ENCODE measurements at places on chromosomes 7 and 10.

DNA sequence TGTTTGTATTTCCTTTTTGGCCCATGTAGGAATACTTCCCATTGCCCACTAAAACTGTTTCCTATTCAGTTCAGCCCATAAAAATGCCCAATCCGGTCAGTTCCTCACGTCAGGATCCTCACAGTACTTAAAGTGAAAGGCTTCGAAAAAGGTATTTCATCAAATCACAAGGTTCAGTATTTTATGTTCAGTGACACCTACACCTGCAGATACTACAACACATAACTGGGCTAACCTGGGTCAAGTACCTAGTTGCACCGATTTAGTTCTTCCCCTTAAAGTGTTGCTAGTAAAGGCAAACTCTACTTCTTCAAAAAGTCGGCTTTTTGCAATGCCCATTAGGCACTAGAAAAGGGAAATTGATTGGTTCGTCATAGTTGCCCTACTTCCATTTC lies 1.1 kb downstream of the SNX13 start:
- no peak for DNase-seq

DNA sequence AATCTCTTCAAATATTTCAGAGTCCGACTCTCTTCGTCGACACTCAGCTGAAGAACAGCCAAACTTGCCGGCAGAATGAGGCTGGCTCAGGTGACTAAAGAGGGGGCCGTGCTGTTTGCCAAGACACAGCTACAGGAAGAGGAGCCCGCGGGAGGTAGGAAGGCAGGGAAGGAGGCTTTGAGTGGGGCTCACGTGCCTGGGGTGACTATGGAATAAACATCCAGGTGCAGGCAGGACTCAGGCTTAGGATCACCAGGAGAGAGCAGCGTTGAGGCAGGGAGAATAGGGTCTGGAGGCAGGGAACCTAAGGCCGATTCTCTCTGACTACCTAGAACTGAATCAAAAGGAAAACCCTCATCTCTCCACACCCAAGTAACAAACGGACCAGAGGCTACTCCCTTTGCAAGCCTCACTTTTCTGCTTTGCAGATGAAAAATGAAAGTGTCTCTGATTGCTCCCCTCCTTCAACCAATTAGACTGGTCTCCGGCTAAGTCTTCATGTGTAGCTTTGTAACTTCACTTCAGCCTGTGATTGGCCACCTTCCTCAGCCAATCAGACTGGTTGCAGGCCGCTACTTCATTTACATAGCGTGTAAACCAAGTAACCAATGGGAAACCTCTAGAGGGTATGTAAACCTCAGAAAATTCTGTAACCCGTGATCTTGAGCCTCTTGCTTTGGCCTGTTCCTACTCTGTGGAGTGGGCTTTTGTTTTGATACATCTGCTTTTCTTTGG lies 19.7 kb upstream of the BNIP3 start:
- no peak for DNase-seq

- no peak for DNase-seq
Observed at GRCh38 chr10:63884426-63884825, 363.2 kb downstream of the REEP3 start.

GRCh38 chr10:50927522-50928189 lies 42.2 kb upstream of the A1CF start:
- no peak for DNase-seq

DNA sequence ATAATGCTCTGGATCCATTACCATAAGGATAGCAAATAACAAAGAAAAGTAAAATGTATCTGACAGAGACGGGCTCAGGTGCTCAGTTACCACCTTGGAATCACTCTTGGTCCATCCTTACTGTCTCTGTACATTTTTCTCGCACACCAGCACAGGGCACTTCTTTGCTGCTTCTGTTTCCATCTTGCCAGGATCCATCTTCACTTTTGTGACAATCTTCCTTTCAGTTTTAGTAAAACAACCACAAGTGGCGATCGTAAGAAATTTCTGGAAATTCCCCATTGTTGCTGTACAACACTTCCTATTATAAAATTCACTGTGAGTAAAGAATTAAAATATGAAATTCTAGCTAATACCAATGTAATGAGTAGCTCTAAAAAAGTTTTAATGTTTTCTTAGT lies 695.5 kb downstream of the GRM8 start:
- DNase-seq = no peak

GRCh38 chr7:126658684-126659083 lies 594.1 kb downstream of the GRM8 start:
- no peak for DNase-seq

DNA sequence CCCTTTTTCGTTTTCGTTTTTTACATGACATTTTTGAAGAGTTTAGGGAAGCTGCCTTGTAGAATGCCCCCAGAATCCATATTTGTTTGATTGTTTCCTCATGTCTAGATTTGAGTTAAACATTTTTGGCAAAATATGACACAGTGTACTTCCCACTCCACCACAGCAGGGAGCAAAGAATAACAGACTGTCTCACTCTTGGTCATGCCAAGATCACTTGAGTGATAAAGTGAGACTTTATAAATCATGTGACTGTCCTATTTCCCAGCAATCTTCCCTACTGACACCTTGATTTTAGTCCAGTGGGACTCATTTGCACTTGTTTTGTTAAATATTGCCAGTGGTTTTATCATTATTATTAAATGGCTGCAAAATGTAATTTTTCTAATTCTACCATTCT lies 44.4 kb upstream of the USP6NL start:
- DNase-seq = no peak

DNA sequence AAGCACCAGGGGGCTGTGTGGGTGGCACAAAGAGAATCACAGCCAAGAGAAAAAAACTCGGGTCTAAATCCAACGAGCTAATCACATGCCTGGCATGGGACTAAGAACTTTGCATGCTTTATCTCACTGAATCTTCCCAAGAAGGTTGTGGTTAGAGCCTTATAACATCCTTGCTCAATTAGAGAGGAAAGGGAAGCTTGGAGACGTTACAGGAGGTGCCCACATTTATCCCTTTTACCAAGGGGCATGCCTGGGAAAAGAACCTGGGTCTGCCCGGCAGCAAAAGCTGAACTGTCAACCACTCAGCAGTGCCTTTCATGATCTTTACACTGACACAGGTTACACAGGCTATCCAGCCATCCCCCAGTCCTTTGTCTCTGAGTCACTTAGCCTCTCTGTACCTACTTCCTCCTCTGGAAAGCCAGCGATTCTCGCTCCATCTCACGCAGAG lies 190.1 kb downstream of the PRPF18 start:
- DNase-seq = no peak

GRCh38 chr7:20320322-20320721 lies 10.4 kb upstream of the ITGB8 start:
- no peak for DNase-seq

DNA sequence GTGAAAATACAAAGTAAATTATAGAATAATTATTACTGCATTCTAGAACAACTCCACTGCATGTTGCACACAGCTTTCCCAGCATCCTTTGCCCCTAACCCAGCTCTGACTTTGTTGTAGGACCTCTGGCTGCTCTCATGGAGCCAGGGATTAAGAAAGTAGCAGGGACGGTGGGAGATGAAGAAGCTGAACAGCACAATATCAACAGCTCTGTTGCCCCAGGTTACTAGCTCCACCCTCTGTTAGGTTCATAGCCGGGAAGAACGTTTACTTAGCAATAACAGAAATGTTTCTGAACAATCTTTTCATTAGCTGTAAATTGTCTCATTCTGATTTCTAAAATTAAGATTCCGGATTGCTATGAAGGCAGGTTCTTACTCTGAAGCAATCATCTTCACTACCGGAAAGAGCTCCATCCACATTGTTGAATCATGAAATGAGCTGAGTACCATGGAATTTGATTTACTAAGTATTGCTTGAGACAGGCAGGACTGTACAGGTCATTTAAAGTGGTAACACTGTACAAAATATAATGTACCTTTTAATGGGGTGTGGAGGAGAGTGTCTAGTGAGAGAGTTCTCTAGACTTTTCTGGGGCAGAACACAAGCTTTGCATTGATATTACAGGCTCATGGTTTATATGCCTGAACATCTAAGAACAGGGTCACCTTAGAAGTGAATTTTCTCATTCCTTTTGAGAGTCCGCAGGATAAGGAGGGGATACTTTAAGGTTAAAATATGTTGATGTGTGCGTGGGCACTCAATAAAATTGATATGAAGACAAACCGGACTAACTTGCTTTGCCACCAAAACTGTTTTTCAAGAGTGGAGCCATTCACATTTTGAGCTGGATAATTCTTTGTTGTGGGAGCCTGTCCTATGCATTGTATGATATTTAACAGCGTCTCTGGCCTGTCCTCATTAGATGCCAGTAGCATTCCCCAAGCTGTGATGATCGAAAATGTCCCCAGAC lies 20.8 kb upstream of the RAB18 start:
- DNase-seq = no peak

DNA sequence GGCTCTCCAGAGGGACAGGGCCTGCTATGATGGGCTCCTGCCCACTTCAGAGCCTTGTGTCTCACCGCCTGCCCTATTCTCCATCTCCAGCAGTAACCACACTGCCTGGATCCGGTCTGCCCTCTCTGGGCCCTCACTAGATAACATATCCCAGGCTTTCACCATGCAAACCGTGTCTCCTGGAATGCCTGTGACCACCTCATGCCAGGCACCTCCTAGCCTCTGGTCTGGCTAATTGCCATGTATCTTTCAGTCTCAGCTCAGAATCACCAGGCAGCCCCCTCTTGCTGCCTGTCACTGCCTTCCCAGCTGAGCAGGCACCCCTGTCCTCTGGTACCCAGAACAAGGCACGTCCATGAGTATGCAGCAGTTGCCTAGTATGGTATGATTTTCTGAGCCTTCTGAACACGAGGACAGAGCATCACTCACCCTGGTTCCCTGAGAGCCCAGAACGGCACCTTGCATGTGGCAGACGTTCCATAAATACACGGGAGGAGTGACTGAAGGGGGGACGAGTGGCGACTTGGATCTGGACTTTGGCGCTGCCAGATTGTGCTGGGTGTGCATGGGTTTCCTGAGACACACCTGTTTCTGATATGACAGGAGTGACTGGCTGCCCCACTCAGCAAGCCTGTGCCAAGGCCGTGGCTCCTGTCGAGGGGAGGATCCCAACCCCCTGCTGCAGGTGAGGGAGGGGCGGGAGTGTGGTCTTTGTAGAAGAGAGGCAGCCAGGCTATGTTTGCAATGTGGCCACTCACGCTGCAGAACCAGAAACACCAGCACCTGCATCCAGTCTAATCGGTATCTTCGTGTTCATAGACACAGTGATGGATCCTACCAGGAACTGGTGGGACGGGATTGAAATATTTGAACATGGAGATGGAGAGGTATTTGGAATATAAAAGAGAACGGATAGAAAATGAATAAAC lies 95.2 kb downstream of the VOPP1 start:
- DNase-seq = no peak

GRCh38 chr10:68208424-68209042 lies 23.4 kb downstream of the ATOH7 start:
- no peak for DNase-seq

DNA sequence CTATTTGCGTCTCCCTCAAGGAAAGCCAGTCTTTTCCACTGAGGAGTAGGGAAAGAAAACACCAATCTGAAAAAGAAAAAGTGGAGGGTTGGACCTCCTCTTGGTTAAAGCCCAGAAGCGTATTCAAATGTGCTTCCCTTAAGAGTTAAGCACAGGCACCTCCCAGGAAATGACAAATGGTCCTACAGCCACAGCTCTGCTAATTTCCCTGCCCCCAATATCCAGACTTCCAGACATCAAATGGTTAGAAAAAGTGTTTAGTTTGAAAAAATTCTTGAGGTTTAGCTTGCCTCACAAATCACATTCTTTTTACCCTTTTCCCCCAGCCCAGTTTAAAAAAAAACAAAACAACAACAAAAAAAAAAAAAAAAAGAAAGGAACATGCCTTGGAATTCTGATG lies 19.0 kb upstream of the COL1A2 start:
- no peak for DNase-seq

DNA sequence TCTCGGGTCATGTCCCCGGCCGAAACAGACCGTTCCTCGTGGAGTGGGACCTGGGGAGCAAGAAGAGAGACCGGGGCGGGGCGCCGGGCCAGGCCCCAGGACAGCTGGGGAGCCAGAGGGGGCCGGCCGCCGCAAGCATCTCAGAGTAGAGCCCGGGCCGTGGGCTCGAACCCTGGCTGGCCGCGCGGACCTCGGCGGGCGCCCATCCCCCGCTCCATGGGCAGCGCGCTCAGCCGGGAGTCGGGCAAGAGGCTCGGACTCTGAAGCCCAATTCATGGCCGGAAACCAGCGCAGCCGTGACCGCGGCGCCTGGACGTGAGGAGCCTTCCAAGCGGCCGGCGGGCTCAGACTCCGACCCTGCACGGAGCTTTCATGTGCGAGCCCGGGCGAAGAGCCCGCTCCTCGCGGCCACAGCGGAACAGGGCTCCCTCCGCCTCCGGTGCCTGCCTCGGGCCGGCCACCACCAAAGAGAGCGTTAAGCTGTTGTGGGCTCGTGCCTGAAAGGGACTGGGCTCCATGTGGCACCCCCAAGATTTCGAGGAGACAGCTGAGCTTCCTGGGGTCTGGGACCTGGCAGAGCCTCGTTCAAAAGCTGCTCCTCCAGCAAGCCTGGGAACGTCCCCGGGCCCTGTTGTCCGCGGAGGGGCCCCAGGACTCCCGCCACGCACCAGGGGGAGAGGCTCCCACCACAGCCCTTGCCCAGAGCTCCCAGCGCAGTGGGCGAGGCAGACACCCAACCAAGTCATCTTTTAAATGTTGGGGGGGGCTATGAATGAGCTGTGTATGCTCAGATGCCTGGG lies 757 bp upstream of the GRID1 start:
- DNase-seq = no peak

GRCh38 chr10:120702032-120702431 lies 149.1 kb upstream of the WDR11 start:
- no peak for DNase-seq

GRCh38 chr10:13066527-13066926 lies 33.4 kb upstream of the OPTN start:
- DNase-seq = no peak

- no peak for DNase-seq
Observed at GRCh38 chr10:21213381-21213780, 312.1 kb downstream of the SKIDA1 start.

GRCh38 chr10:24791084-24791726 lies 67.5 kb upstream of the ARHGAP21 start:
- no peak for DNase-seq

DNA sequence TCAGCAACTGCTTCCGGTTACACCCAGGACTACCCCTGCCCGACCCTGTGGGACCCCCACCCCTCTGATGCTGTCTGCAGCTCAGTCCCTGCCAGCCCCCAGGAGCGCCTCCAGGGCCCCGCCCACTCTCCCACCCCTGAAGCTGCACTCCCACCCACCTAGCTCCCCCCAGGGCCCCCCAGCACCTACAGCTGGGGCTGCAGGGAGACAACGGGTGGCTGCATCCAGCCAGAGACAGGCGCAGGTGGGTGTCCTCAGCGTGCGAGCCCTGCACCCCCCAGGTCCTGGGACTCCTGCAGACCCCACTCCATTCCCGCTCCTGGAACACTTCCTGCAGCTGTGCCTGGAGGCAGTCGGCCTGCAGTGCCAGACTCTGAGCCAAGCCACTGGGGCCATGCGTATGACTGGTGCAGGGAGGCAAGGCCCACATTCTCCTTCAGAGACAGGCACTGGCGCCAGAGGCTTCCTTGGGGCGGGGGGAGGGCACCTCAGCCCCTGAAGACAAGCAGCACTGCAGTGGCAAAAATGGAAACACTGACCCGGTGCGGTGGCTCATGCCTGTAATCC lies 6.1 kb downstream of the CYP2W1 start:
- DNase-seq = no peak
